Pulmonary artery endothelial cell (primary cell): ENCODE measurements at places on chromosomes 12 and 14. TPM values are rescaled to one million over a fixed set of nuclear protein-coding genes. Genes with fewer than 3 reads are reported as not detected.

MANSC1 gene
- 9.2 and 10.8 TPM in 2 replicates for total RNA-seq

KRT75 gene
- not detected in 2 replicates for total RNA-seq

SOX5 gene
- 0.42 and 1.1 TPM in 2 replicates for total RNA-seq

RNASE1 gene
- 75.5 and 99.7 TPM in 2 replicates for total RNA-seq

SLC39A9 gene
- total RNA-seq = 120 and 129 TPM in 2 replicates

PRICKLE1 gene
- total RNA-seq = 36.5 and 36.7 TPM in 2 replicates

AQP6 gene
- 0.04 TPM in 1 of 2 replicates, not detected in the other for total RNA-seq

SDR9C7 gene
- total RNA-seq = not detected in 2 replicates

OSBPL8 gene
- 33.8 and 39.2 TPM in 2 replicates for total RNA-seq

TCL1B gene
- not detected in 2 replicates for total RNA-seq

TMEM119 gene
- not detected in 2 replicates for total RNA-seq

RIPK3 gene
- total RNA-seq = 3.7 and 3.9 TPM in 2 replicates

CDCA4 gene
- 50.5 and 59.4 TPM in 2 replicates for total RNA-seq

RGS6 gene
- total RNA-seq = not detected in 2 replicates

PTPRO gene
- total RNA-seq = not detected in 2 replicates

DUSP6 gene
- total RNA-seq = 209 and 381 TPM in 2 replicates

LRTM2 gene
- not detected in 2 replicates for total RNA-seq

STYK1 gene
- total RNA-seq = 21.8 and 25.5 TPM in 2 replicates
